Sigmoid colon (tissue), 7 donors: ENCODE measurements at places on chromosomes 16 and 17. TPM values are rescaled to one million over a fixed set of nuclear protein-coding genes. Genes with fewer than 3 reads are reported as not detected.

- H3K27ac ChIP-seq, result no peak overlapping the region
- no peak overlapping the region for H3K4me3 ChIP-seq
- DNase-seq, result no peak
- no peaks in the 10 kb centered on the region for H3K27me3 ChIP-seq
- no peaks in the 10 kb centered on the region for H3K36me3 ChIP-seq
Measured at GRCh38 chr16:31522071-31522470, 5.6 kb upstream of the AHSP start.

Gene TP53TG3D
- 1.9 TPM for total RNA-seq

Gene TIMM22
- total RNA-seq, result 10.9 TPM

Gene TP53TG3F
- not detected for total RNA-seq

GRCh38 chr17:42672038-42672437, 4.8 kb downstream of the PLEKHH3 start:
- H3K27me3 ChIP-seq, result no peaks in the 10 kb centered on the region
- no peak for DNase-seq
- peak overlapping the region; percentile 98 for H3K27ac ChIP-seq
- peaks cover 65% of the 10 kb centered on the region for H3K4me1 ChIP-seq
- peaks cover 50% of the 10 kb centered on the region for H3K36me3 ChIP-seq
- no peak overlapping the region for H3K4me3 ChIP-seq
